ENCODE measurements at places on chromosomes 16 and 17.

- DNase-seq = no peak
Measured at GRCh38 chr17:18988546-18989173, 15.9 kb downstream of the FAM83G start.

GRCh38 chr16:1809281-1809801, 15.8 kb upstream of the IGFALS start:
- no peak for DNase-seq

DNA sequence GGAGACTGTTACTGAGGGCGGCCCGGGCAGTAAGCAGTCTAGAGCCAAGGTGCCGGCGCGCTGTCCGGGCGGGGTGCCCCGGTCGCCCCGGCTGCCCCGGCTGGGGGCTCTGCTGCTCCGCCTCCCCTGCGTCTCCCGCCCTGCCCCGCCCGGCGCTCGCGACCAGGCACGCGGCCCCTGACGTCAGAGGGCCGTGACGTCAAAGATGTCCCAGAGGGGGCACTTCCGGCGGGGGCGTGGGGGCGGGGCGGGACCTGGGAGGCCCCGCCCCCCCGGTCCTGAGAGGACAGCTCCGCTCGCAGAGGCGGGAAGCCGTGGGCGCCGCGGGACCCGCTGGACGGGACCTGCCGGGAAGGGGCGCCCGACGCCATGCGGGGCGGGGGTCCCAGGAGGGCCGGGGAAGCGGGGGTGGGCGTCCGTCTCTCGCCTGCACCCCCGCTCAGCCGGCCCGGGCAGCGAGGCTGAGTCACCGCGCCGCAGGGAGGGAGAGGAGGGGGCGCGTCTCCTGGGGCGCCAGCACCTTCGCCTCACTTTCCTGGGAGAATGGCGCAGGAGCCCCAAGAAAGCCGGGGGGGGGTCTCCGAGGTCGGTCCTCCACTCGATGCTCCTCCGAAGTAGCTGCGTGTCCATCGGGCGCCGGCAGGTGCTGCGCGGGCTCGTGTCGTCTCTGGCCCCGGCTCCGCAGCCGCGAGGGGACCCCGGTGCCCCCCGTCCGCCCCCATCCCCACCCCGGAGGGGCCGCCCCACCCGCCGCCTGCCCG, 4.4 kb upstream of the HIC1 start:
- DNase-seq = peak; percentile 88

DNA sequence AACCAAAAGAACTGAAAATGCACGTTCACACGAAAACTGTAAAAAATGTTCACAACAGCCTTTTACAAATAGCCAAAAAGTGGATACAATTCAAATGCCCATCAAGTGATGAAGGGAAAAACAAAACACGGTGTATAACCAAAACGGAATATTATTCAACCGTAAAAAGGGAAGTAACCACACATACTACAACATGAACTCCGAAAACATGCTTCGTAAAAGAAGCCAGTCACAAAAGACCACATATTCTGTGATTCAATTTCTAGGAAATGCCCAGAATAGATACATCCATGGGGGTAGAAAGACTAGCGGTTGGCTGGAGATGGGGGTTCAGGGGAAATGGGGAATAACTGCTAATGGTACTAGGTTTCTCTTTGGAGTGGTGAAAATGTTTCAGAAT, 81.5 kb upstream of the TRAP1 start:
- no peak for DNase-seq

DNA sequence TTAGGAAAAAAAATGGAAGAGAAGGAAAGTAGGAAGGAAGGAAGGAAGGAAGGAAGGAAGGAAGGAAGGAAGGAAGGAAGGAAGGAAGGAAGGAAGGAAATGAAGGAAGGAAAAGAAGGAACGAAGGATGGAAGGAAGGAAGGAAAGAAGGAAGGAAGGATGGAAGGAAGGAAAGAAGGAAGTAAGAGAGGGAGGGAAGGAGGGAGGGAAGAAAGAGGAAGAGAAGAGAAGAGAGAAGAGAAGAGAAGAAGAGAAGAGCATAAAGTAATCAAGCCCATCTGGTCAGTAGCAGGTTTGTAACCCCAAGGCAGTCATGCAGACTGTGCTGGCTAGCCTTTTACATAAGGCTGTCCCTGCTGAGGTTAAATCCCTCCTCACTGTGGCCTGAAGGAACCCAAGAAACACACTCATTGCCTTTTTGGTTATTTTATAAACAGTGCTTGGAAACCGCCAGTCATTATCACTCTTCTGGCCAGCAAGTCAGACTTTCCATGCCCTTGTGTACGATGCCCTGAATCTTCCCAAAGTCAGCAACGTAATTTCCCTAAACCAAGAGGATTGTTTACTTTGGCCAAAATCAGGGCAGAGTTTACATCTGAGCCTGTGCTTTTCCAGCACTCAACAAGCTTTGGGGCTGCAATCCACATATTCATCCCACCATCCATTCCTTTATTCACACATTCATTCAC, 409.6 kb upstream of the MAF start:
- DNase-seq = no peak

GRCh38 chr17:16516594-16517051, 24.6 kb upstream of the LRRC75A start:
- DNase-seq = no peak

DNA sequence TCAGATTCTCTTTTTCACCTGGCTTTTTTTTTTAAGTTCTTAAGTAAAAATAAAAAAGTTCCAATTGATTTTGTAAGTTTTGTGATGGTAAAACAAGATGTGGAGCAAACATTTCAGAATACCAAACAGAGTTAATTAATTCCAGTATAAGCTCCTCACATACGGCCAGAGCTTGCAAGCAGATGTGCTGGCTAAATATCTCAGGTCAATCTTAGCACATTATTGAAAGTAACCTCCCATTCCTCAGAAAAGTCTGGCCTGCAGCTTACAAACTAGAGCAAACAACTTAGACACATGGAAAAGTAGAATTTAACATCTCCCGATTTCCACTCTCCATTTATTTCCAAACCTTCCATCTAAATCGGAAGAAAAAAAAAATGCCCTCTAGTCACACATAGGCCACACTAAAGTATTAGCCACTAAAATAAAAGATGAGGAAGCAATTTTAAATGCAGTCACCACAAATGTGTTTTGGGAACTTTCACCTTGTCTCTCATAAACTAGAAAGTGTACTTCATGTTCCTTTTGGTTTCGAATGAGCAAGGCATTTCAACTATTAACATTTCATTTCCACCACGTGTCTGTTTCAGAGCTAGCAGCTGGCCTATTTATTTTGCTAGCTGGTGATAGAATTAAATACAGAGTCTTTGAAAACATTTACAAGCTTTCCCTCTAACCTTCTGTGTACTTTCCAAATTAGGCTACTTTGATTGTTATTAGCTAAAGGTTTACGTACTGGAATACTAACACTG, 143.3 kb downstream of the STX8 start:
- no peak for DNase-seq

DNA sequence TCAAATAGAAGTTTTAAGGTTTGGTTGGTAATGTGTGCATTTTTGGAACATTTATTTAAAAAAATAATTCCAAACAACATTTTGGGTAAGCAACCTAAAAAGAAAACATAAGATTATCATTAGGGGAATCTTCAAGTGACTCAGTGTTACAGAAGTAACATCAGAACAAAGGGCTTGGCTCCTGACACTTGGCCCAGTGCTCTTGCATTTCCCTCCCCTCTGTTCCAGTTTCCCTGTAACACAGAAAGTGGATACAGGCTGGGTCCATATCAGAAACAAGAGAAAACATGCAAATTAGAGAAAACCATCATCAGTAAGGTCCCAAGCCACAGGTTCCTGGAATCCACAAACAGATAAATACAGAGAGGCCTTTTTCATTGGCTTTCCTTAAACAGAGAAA, 40.1 kb downstream of the SKAP1 start:
- DNase-seq = no peak

- DNase-seq = no peak
Measured at GRCh38 chr16:26454102-26454501, 612.6 kb upstream of the C16orf82 start.

DNA sequence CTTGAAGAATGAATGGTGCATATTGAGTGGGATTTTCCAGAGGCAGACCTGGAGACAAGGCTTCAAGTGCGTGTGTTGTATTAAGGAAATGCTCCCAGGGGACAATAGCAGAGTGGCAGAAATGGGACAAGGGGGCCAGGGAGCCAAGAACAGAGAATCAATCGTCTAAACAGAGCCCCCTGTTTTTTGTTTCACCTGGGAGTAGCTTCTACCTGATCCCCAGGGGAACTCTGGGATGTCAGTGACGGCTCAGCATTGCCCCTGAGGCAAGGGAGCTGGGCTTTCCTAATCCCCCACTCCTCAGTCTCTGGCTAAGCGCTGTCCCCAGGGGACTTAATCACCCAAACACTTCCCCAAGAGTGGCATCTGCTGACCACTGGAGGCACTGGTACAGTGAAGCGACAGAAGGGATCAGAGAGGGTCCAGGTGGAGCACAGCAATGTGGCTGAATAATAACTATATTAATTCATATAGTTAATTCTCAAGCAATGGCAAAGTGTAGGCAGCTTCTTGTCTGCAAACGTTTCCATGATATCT, 35.7 kb upstream of the C16orf78 start:
- no peak for DNase-seq

- no peak for DNase-seq
Measured at GRCh38 chr17:63624531-63624880, 2.3 kb downstream of the MAP3K3 start.

- DNase-seq = no peak
Measured at GRCh38 chr16:70429888-70430666, 8.8 kb downstream of the ST3GAL2 start.

- DNase-seq = peak; percentile 75
Measured at GRCh38 chr17:15257258-15257788, 7.8 kb downstream of the PMP22 start.

DNA sequence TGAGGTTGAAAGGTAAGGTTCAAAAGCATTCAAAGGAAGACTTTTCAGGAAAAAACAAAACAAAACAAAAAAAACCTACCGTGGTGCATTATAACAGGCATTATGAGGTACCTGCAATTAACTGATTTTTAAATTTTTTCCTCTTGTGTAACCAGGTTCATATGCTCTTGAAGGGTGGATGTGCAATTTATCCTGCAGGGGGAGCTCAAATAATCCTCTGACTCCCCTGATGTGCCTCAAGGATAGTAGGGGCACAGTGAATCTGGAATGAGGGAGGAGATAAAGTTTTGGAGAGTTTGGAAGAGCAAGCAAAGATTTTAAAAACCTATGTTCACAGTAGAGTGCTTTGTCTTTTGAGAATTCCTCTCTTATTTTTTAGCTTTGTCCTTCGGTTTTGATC, 1349.4 kb downstream of the CDH8 start:
- DNase-seq = no peak

GRCh38 chr16:68732042-68732680, 4.9 kb upstream of the CDH1 start:
- DNase-seq = peak; percentile 91

- no peak for DNase-seq
Measured at GRCh38 chr17:78168903-78169793, 767 bp downstream of the SYNGR2 start.

DNA sequence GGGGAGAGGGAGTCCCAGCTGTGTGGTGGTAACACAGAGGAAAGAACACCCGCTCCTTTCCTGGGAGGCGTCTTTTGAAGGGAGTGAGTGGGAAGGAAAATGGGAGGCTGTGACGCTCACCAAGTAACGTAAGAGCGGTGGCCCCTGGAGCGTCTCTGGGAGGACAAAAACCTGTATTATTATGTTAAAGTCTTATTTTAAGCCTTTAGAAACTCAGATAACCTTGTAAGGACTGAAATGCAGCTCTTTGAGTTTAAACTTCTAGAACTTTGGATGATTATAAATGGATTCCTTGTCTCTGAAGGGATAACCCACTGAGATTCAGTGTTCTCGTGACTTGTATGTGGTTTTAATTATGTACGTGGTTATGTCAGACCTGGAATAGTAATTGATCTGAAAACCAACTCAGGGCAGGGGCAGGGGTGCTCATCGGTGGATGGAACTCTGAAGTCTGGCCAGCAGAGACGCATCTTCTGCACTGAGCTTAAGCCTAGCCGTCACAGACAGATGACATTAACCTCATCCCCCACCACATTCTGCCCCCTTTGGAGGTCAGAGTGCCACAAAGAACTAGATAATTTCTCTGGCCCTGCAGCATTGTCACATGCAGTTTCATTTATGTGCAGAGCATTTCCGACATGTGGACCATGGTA, 41.8 kb upstream of the SLC12A3 start:
- no peak for DNase-seq

DNA sequence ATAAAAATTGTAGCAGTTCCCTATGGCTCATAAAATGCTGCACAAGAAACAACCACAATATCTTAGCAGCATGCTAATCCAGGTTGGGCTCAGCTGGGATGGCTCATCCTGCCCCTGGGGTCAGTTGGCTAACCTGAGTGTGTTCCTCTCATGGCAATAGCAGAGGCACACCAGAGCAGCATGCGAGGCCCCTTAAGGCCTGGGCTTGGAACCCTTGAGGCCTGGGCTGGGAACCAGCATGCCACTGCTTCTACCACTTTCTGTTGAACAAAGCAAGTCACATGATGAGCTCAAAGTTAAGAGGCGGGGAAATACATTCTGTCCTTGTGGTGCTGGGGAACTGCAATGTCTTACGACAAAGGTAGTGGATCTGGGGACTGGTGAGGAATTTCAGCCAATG, 154.4 kb upstream of the FOXF1 start:
- no peak for DNase-seq

DNA sequence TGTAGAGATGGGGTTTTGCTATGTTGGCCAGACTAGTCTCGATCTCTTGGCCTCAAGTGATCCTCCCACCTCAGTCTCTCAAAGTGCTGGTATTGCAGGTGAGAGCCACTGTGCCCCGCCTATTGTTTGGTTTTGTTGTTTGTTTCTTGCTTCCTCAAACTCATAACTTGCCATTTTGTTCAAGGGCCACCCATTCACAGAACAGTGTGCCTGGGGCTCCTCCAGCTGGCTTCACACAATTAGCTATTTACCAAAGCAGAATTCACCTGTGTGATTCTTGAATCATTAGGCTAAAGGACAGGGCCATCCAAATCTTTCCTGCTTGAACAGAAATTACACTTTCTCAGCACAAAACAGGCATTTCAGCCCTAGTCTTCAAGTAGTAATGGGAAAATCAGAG, 7.2 kb downstream of the ABHD15 start:
- no peak for DNase-seq

DNA sequence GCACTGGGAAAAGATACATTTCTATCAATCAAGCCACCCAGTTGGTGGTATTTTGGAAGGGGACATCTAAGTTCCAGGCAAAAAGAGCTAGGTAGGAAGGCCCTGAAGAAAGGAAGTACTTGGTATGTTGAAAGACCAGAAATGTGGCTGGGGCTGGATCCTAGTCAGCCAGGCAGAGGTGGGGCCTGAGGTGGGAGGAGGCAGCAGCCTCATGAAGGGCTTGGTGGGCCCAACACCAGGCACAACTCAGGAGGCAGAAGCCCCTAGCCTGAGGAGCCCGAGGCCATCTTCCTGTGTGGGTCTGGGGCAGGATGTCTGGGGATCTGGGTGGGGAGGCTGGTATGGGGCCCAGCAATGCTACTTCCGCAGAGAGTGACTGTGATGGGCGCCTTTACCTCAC, 105.9 kb downstream of the SALL1 start:
- no peak for DNase-seq

DNA sequence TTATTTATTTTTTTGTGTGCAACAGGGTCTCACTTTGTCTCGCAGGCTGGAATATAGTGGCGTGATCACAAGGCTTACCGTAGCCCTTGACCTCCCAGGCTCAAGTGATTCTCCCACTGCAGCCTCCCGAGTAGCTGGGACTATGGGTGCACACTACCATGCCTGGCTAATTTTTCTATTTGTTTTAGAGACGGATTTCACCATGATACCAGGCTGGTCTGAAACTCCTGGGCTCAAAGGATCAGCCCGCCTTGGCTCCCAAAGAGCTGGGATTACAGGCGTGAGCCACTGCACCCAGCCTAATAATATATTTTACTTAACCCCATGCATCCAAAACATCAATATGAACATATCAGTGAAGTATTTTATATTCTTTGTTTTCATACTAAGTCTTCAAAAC, 2.0 kb downstream of the CCDC200 start:
- DNase-seq = no peak

GRCh38 chr17:75810216-75810615, 25.6 kb downstream of the UNK start:
- no peak for DNase-seq

All from erythroblast (primary cell).